Activated CD4-positive, alpha-beta T cell treated with anti-CD3 and anti-CD28 coated beads, Interleukin-2, amount 50 U/mL, for 48 hours (primary cell): ENCODE measurements at places on chromosomes 13 and 19.

DNA sequence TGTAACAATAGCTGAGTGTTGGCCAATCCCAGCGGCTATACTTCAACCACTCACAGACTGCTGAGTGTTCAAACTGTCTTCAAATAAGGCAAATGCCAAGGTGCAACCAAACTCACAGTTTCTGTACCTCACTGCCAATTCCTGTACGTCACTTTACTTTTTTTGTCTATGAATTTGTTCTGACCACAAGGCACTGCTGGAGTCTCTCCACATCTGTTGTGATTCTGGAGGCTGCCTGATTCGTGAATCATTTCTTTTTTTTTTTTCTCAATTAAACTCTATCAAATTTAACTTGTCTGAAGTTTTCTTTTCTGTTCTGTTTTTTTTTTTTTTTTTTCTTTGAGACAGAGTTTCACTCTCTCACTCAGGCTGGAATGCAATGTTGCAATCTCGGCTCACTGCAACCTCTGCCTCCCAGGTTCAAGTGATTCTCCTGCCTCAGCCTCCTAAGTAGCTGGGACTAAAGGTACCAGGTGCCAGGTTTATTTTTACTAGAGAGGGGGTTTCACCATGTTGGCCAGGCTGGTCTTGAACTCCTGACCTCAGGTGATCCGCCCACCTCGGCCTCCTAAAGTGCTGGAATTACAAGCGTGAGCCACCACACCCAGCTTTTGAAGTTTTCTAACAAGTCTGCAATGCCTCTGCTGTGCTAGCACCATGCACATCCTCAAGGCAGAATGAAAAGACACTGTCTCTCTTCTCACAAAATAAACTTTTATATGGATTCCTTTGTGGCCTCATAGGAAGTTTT lies 401.7 kb downstream of the IRS2 start:
- no peak for DNase-seq

GRCh38 chr19:32773126-32773525 lies 53.6 kb downstream of the TDRD12 start:
- no peak for DNase-seq

GRCh38 chr13:73618275-73618865 lies 515.8 kb downstream of the KLF12 start:
- no peak for DNase-seq

- no peak for DNase-seq
Measured at GRCh38 chr13:98984118-98984517, 6.3 kb upstream of the DOCK9 start.

DNA sequence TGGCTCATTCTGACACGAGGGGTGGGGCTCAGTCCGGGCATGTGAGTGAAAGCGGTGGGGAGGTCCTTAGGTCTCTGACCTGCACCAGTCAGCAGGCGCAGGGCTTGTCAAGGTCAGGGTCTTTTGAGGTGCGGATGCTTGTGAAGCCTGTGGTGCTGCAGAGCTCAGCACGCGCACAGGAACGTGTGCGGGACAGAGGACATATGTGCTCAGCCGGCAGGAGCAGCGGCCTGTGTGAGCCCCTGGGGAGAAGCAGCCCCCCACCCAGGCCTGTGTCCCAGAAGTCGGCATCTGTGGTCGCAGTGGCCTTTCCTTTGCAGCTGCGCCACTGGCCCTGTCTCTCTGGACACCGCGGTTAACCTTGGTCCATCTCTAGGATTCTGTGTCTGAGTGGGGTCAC lies 30.9 kb downstream of the ATP4B start:
- no peak for DNase-seq

DNA sequence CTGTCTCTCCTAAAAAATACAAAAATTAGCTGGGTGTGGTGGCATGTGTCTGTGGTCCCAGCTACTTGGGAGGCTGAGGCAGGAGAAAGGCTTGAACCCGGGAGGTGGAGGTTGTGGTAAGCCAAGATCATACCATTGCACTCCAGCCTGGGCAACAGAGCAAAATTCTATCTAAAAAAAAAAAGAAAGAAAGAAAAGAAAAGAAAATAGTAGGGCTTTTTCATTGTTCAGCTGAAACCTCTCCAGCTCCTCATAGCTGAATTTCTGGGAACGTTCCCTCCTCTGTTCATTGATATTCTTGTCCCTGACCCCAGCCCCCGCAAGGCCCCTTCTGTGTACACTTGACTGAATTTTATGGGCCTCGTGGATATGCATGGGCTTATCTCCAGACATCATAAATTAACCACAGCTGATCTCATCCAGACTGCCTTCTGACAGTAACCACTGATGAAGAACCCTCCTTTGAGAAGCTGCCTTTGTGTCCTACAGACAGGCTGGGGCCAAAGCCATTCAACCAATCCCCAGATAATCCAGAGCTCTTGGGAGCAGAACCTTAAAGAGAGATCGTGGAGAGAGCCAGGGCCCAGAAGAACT lies at the start of gene ELSPBP1:
Gene ELSPBP1, plus strand, starts transcription at position 424 of the 594 bp plus-strand sequence. CDS start 14,036 bp downstream, outside the sequence.
- DNase-seq, result no peak

- DNase-seq, result peak; percentile 34
Measured at GRCh38 chr13:114063545-114064449, 68.6 kb downstream of the RASA3 start.

- DNase-seq, result peak; percentile 6
Measured at GRCh38 chr13:25468325-25469168, 96.8 kb downstream of the ATP8A2 start.

GRCh38 chr19:45215391-45216191 lies 29.6 kb downstream of the EXOC3L2 start:
- no peak for DNase-seq

DNA sequence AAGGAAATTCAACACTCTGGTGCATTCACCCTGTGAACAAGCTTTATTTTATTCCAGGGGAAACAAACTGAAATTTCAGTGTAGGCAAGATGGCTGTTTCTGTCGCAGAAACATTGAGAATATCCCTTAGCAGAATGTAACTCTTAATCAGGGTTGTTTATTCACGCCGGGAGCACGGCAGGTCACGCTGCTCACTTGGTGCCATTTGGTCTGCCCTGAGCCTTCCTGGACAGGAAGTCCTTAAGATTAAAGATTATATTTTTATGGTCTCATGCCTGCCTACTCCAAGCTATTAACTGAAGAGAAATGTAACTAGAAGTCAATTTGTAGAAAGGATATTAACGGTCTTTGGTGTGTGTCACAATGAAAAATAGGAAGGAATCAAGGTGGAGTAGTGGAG lies 185.3 kb upstream of the ARGLU1 start:
- no peak for DNase-seq

DNA sequence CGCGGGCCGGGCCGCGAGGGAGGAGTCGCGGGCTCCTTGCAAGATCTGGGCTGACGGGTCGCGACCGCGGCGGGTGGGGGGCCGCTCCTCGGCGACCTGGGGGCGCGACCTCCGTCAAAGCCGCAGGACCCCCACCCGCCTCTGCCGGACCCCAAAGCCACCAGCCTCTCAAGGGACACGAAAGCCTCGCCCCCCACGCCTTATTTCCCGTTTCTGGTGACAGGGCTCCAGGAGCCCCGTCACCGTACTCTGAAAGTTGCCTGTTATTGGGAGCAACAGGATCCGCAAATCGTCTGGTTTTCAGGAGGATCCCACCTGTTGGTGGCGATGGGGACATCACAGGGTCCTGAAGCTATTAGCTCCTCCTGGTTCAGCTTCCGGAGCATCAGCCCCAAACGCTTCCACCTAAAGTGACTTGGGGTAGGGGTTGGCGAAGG lies 530 bp downstream of the MAU2 start:
- peak; percentile 6 for DNase-seq

DNA sequence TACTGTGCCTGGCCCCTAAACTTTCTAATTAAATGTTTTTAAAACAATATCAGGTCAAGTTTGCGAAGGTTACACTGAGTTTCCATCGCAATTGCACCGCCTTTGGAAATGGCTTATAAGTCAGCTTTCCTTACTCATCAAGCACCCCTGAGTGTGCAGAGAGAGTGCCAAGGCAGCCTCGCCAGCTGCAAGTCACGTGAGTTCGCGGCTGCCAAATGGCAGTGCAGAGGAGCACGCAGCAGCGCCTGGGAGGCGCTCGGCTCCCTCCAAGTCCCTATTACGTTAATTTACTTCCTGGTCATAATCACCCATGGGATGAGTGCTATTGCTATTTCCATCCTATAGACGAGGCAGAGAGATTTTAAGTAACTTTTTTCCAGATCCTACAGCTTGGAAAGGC lies 319.6 kb downstream of the TEX29 start:
- no peak for DNase-seq

GRCh38 chr13:26557051-26557392 lies 461 bp upstream of the WASF3 start:
- DNase-seq, result no peak

GRCh38 chr13:110430391-110431336 lies 123.6 kb downstream of the COL4A2 start:
- no peak for DNase-seq

DNA sequence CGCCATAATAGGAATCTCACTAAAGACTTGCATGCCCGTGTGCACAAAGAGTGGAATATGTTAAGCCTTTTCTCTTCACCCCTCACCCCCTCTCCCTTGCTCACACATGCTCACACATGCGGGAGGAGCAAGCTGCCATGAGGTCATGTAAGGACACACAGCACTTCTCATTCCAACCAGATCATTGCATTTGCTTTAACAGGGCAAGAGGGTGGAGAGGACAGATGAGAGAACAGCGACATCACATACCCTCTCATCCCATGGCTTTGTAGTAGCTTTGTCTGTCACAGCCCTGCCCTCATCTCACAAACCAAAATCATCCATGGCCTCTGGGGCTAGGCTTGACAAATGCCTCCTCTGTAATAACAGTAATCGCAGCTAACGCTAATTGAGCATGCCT lies 145.6 kb upstream of the FRY start:
- no peak for DNase-seq

GRCh38 chr13:91135968-91136367 lies 211.5 kb upstream of the MIR17HG start:
- no peak for DNase-seq

DNA sequence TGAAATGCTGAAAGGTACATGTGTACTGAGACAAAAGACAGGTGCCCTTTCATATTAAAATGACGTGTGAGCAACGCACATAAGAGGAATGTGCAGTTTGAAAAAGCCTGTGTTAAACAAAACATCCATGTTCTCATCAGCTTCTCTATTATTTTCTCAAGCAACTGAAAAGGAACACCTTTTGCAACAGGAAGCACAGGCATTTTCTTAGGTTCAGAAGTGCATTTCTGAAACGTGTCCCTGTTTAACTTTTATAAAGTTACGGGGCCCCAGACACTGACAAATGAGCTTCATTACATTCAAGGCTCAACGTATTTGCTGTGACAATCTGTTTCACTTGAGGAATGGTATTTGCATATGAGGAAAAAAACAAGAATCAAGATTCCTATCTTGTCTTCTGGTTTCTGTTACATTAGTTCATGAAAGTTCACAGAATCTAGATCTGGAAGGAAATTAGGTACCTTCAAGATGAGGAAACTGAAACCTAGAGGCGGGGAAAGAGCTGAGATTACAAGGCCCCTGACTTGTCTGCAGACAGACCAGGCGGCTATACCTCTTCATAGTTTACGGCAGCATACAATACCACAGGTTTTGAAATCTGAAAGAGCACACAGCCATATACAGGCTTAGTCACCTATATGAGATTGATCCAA lies 431.7 kb downstream of the KLF12 start:
- peak; percentile 15 for DNase-seq

DNA sequence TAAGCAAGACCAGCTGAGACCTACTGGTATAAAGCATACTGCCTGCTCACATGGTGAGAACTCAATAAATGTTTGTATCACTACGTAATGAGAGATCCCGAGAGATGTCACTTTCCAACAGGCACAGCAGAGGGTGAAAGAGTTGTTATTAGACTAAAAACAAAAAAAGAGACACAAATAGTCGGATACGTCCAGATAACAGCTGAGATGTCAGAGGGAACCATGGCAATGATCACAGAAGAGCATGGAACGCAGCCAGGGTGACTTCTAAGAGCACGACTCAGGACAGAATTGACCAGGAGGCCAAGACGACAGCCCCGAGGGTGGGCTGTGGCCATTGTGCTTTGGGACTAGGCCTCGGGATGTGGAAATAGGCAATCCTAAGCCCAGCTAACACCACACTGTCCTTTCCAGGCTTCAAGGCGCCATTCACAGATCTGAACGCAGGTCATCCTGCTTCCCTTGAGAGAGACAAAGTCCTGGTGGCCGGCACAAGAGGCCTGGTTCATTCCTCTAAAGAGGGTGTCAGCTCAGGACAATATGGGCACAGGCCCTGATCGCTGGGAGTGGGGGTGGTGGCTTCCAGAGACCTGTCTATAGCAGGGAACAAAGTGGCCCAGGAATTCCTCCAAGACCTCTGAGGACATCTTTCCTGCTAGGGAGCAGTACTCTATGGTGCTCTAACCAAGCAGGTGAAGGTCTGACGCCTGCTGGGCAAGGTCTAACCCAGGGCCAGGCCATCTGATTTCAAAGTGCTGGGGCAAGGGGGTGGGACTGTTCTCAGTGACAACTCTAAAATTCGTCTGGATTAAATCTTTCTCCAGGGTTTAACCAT lies 3.2 kb downstream of the SH3GL1 start:
- DNase-seq, result no peak

DNA sequence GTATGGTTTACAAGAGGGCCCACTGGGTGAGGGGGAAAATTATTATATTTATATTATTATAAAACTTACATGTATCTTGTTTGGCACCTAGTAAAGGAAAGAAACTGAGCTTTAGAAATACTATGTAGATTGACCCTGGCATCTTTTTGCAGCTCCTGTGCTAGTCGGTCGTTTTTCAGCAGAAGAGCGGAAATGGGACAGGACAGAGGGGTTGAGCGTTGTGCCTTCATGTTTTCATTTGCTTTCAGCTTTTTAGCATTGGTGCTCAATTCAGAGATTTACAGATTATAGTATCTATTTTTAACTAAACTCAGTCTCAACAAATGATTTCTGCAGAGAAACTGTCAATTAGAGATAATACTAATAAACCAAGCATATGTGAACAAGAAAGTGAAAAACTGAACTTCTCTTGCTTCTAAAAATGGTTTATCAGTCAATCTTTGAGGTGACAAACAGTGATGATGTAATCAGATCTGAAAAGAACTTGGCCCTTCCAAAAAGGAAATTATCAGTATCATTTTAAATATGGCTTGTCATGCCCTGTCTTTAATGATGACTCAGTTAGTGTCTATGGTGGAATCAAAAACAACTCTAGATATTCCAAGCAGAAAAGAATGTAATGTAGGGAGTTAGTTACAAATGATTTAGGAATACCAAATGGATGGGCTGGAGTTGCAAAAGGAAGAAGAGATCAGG lies 56.9 kb upstream of the KCTD4 start:
- no peak for DNase-seq

GRCh38 chr13:67303661-67304333 lies 73.7 kb upstream of the PCDH9 start:
- no peak for DNase-seq

GRCh38 chr19:30170081-30170480 lies 202.1 kb upstream of the ZNF536 start:
- no peak for DNase-seq

- DNase-seq, result no peak
Measured at GRCh38 chr13:110312339-110313031, 5.4 kb downstream of the COL4A2 start.
